ENCODE measurements at places on chromosomes 5 and 9.

DNA sequence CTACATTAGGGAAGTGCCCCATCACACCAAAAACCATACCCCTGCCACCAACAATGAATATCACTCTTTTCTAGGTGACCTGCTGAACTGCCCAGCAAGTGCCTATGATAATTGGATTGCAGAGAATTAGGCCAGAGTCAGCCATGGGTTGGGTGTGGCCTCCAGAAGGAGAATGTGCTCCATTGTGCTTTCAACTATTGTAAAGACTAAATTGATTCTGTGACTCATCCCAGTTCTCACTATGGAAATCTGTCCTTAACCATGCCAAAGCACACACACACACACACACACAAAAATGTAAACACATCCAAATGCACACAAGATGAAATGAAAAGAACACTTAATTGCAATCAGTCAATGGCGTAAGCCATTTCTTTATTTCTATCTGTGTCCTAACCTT lies 25.7 kb downstream of the DRD1 start:
- DNase-seq: no peak

DNA sequence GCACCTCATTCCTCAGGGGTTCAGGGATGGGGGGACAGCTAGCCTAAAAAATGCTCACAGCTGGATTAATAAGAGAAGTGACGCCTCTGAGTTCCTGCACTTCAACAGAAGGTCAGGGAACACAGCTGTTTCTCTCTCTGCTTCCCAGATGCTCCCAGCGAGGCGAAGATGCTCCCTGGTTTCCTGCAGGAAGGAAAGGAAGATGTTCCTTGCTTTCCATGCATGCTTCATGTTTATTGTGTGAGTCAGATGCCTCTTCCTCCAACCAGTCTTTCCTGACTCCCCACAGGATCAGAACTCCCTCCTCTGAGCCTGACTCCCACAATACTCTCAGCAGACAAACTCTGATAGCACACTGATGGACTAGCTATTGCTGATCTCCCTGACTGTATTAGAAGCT lies 71.9 kb downstream of the MFAP3 start:
- no peak for DNase-seq

GRCh38 chr9:126436545-126437267 lies 110.1 kb downstream of the MVB12B start:
- no peak for DNase-seq

GRCh38 chr9:82606492-82607382 lies 456.2 kb downstream of the RASEF start:
- no peak for DNase-seq

DNA sequence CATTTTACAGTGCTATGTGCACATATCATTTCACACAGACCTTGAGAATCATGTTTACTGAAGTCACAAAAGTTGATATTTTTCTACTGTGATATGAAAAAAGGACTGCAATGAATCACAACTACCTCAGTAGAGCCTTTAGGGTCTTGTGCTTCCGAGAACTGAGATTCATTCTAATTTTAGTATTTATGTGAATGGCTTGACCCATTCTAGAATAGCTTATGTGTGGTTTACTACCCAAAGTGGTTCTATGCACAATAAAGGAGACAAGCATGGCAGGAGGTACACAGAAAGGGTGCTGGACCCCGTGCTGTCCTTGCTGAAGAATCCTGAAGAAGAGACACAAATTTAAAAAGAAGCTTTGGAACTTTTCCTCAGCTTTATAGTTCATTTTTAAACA lies 28.2 kb downstream of the MEF2C start:
- no peak for DNase-seq

DNA sequence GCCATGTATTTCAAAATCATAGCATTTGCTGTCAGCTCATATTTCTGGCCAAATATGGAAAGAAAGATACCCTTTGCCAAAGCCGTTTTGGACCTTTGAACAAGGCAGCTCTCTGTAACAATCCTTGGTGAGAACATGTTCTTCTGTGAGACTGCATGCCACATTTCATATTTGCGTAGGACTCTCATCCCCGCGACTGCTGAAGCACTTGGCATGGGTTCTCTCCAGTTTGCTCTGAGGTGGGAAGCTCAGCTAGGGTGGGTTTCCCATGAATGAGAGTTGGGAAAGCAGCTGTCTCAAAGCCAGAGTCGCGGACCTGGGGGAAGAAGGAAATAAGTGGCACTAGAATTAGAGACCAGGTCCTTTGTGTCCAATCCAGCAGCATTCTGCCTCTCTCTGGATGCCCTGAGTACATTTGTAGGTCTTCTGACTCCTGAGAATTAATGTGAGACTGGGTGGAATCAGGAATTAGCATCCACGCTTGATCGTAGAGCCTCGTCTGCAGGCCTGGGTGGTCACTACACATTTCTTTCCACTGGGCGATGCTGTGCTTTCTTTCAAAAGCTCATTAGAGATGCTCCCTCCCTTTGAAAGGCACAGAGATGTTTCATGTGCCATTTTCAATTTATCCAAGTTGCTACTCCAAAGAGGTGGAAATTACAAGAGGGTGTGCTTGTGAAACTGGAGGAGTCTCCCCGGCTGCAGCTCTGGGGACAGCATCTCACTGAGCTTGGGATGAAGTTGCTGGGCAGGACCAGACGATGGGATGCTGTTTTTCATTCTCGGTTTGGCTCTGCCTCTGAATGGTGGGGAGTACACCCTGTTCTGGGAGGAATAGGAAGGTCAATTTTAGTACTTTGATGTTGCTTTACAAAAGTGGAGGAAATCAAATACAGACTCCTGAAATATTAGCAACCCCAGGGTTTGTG lies 197.2 kb downstream of the GADD45G start:
- DNase-seq: no peak

DNA sequence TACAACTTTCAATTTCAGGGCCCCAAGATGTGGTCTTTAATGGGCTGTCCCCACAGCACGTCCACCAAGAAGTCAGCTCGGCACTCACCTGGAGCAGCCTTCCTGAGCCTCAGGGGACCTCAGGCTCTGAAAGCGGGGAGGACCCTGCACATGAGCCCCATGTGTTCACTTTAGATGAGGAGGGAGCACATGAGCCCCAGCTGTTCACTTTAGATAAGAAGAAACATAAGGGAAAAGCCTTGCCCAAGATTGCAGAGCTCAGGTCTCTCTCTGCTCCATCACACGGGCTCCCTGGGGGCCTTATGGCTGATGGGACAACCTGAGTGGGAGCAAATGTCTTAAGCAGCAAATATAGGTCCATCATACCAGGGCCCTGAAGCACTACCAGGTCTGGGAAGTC lies 56.4 kb downstream of the NIPSNAP3B start:
- no peak for DNase-seq

DNA sequence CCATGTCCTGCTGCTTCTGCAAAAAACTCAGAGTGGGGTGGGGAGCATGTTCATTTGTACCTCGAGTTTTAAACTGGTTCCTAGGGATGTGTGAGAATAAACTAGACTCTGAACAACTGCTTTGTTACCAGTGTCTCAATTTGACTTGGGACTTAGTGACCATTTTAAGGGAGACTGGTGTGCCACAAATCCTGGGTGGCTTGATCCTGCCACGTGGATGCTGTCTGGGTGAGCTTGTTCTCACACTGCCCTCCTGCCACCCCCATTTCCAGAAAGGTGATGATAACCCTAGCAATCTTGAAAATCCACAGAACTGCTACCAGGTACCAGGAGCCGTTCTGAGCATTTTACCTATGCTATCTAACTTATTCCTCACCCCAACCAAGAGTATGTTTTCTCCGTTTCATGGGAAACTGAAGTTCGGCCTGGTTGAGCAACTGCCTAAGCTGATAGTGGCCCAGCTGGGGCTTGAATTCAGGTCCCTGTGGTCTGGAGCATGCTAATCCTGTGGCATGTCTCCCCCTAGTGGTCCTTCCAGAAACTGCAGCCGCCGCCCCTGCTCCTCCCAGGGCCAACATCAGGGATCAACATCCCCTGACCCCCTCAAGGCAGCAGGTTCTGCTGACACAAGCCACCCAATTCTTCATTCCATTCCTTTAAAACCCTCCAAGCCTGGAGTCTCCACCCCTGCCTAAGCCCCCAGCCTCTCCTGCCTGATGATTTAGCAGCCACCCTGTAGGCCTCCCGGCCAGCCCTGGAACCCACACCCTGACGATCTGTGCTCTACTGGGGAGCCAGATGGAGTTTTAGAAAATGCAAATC lies 2.8 kb downstream of the IL3 start:
- no peak for DNase-seq

- no peak for DNase-seq
These were observed 135.2 kb downstream of the GNAQ start for GRCh38 chr9:77896269-77896937.

GRCh38 chr9:92657296-92658094 lies 12.4 kb downstream of the IPPK start:
- no peak for DNase-seq

- no peak for DNase-seq
These were observed 107.9 kb upstream of the FREM1 start for GRCh38 chr9:15018096-15018637.

DNA sequence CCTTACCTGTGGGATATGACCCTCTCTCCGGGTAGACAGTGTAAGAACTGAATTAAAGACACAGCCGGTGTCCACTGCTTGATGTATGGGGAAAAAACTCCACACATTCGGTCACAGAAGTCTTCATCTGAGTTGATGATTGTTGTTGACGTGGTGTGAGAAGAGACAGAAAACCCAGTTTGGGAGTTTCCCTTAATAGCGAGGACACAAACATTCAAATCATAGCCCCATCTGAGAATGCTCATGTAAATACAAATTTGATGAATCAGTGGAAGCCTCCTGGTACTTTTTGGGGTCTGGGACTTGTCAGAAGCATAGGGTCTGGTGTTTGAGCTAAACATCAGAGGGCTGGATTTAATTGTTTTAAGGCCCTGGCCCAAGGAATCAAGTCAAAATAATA lies 11.0 kb downstream of the HAVCR1 start:
- no peak for DNase-seq

DNA sequence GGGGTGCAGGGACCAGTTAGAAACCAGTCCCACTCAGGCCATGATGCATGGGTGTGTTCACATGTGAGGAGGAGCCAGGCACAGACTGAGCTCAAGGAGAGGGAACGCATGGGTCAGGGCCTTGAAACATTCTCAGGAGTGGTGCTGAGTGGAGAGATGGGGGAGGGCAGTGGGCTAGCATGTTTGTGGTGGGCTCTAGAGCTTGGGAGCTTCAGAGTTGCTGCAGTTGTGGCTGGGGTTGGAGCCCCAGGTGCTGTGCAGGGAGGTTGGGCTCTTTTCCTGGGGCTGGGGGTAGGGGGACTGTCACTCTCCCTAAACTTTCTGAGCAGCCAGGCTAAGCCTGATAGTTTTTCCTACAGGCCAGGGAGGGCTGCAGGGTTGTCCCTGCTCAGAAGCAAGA lies 95.4 kb downstream of the DAB2IP start:
- no peak for DNase-seq

DNA sequence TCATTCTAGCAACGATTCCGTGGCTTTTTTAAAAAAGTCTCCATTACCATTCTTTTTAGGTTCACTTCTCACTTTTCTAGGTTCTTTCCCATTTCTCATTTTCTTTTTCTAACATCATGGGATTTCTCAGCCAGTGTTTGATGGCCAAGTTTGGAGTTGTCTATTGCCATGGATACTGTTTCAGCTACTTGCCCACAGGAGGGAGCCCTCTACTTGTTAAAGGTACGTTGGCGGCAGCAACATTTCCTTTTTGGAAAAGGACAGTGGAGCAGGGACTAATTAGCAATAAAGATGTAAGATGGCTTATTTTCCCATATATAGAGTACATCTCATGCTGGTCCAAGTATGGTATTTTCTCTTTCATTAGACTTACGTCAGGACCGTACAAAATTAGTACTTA lies 2257.5 kb upstream of the C9orf72 start:
- no peak for DNase-seq

- no peak for DNase-seq
These were observed 490.7 kb downstream of the CDH18 start for GRCh38 chr5:19497229-19497815.

DNA sequence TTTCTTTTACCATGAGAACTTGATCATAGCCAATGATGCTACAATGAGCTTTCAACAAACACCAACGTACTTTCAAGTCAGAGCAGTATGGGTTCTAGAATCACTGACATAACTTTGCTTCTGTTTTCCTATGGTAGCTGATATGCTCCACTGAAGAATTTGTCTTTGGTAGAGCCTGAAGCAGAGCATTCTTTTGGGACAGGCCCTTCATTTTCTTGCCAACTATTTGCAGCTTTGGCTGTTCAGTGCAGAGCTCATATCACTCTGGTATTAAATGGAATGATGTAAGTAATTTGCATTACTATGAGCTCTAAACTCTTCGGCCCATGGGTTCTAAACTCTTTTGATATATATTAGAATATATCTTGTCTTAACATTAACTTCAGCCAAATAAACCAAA lies 51.8 kb upstream of the APC start:
- no peak for DNase-seq

DNA sequence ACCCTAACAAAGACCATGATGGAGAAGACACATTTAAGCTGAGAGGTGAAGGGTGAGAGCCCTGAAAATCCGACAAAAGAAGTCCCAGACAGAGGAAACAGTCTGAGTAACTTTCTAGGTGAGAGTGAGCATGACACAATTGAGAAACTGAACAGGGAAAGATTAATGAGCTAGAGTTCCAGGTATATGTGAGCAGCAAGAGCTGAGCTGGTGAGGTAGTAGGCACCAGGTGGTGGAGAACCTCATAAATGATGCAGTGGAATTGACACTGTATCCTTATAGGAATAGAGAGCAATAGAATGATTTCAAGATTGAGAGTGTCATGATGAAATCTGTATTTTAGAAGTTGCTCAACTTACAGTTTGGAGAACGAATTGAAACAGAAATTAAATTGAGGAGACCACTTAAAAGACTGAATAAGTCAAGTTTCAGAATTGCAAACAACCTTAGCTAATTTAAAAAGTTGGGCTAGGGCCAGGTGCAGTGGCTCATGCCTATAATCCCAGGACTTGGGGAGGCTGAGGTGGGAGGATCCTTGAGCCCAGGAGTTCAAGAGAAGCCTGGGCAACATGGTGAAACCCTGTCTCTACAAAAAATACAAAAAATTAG lies 89.8 kb downstream of the NREP start:
- no peak for DNase-seq

DNA sequence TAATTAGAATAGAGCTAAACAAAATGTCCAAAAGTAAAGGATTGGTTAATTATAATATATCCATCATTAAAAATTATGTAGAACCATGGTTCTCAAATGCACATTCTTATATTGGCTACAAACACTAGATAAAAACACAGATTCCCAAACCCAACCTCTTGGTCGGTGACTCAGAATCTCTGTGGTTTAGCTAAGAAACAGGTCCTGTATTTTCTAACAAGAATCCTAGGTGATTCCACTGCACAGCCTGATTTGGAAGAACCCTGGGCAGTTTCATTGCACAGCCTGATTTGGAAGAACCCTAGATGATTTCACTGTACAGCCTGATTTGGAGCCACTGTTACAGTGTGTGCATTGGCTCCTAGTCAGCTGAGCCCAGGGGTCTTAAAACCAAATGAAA lies 67.9 kb downstream of the KIAA1958 start:
- DNase-seq: no peak

DNA sequence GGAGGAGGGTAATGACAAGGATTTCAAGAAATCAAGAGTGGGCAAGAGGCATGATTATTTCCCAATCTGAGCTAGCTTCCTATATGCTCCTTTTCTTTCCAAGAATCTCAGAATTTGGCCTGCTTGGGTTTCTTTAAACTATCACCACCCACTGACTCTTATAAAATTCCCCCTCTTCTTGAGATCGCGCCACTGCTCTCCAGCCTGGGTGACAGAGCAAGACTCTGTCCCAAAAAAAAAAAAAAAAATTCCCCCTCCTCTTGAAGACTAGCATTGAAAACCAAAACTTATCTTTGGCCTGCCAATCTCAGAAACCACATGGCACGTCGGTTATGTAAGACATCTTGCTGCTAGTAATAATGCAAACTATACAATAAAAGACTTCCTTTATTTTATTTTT lies 3.4 kb upstream of the DMXL1 start:
- no peak for DNase-seq

Data from stimulated activated CD8-positive, alpha-beta memory T cell treated with anti-CD3 and anti-CD28 coated beads, Interleukin-15, amount 100 ng/mL, for 48 hours (primary cell).